SK-N-SH (cell line): ENCODE measurements at places on chromosomes 4 and X.

DNA sequence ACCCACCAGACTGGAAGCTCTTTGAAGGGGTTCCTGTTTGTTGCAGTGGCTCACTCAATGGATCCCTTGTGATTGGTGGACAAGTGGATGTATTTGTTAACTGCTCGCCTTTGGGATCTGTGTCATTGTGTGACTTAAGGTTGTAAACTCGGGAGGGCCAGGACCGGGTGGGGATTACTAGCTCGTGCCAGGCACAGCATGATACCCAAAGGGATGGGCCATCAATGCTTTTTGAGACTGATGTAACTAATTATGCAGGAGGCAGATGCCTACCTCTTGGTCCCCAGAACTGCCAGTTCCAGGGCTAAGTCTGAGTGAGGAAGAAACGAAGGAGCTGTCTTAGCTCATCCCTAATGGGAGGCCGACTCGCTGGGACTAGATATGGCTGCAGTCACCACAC, 27.7 kb downstream of the UTP14A start:
- no peak overlapping the region for H3K4me3 ChIP-seq
- peaks cover 5% of the 10 kb centered on the region for H3K36me3 ChIP-seq
- H3K27ac ChIP-seq: no peak overlapping the region
- DNase-seq: no peak

GRCh38 chr4:158605393-158605792, 66.3 kb downstream of the C4orf46 start:
- no peaks in the 10 kb centered on the region for H3K4me1 ChIP-seq
- no peak overlapping the region for H3K4me3 ChIP-seq
- no peaks in the 10 kb centered on the region for H3K36me3 ChIP-seq

DNA sequence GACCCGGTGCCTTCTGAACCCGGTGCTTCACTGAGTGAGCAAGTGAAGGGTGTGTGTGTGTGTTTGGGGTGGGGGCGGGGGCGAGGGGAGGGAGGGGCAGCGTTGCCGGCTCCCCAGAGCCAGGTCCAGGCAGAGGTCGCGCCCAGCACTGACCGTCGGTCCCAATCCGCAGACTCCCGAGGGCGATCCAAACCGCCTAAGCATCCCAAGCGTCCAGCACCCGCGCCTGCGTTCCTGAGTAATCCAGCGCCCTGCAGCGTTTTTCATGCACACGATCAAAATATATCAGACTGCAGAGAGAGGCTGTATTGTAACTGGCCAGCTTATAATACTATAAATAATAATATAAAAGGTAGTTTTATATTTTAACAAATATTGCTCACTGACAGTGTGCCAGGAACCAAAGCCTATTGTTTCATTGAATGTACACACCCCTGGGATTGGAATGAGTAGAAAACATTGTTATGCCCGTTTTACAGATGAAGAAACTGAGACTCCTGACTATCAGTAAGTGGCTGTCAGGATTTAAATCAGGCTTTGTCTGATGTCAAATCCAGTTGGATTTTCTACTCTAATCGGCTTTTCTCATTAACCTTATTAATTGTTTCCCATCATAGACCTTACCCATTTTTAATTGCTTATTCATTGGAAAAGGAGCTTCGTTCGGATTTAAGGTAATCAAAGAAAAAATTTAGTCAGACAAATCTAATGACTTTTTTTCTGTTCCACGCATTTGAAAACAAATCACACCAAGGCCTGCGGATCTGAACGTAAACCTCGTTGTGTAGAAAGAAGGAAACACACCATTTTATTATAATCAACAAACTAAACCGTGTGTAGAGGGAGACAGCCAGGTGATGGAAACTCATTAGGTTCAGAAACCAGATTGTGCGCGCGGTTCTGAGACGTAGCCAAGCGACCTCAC, 4.0 kb upstream of the NKX3-2 start:
- peak; percentile 35 for DNase-seq
- no peak overlapping the region for H3K27ac ChIP-seq
- peaks cover 5% of the 10 kb centered on the region; the same call in 1 of the 2 replicates for H3K4me1 ChIP-seq
- H3K27me3 ChIP-seq: peaks cover 43% of the 10 kb centered on the region
- no peaks in the 10 kb centered on the region for H3K36me3 ChIP-seq

- peak; percentile 34 for DNase-seq
- H3K27me3 ChIP-seq: no peaks in the 10 kb centered on the region
- no peak overlapping the region for H3K4me3 ChIP-seq
- no peaks in the 10 kb centered on the region for H3K4me1 ChIP-seq
These were observed 30.4 kb downstream of the CFAP299 start for GRCh38 chr4:80365928-80366327.

DNA sequence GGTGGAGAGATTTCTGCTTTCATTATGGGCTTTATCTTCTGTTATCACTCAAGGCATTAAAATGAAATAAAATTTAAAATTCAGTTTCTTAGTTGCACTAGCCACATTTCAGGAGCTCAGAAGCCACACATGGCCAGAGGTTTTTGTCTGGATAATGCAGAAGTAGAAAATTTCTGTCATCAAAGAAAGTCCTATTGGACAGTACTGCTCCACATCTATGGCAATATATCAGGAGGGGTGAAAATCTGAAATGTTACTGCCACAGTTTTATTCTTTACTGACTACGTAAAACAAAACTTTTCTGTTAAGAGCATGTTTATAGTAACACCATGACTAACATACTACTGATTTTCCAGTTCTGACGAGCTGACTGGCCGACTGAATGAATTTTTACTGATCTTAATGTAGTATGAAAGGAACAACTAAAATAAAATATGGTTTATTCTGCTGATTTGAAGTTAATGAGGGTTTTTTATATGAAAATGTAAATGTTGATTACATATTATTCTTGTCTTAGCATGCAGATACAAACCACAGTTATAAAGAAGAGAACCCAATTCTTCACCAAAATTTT, 264.0 kb upstream of the HAND2 start:
- peaks cover 21% of the 10 kb centered on the region; the same call in 1 of the 2 replicates for H3K4me1 ChIP-seq
- no peak for DNase-seq
- H3K27me3 ChIP-seq: no peaks in the 10 kb centered on the region
- no peaks in the 10 kb centered on the region for H3K36me3 ChIP-seq

DNA sequence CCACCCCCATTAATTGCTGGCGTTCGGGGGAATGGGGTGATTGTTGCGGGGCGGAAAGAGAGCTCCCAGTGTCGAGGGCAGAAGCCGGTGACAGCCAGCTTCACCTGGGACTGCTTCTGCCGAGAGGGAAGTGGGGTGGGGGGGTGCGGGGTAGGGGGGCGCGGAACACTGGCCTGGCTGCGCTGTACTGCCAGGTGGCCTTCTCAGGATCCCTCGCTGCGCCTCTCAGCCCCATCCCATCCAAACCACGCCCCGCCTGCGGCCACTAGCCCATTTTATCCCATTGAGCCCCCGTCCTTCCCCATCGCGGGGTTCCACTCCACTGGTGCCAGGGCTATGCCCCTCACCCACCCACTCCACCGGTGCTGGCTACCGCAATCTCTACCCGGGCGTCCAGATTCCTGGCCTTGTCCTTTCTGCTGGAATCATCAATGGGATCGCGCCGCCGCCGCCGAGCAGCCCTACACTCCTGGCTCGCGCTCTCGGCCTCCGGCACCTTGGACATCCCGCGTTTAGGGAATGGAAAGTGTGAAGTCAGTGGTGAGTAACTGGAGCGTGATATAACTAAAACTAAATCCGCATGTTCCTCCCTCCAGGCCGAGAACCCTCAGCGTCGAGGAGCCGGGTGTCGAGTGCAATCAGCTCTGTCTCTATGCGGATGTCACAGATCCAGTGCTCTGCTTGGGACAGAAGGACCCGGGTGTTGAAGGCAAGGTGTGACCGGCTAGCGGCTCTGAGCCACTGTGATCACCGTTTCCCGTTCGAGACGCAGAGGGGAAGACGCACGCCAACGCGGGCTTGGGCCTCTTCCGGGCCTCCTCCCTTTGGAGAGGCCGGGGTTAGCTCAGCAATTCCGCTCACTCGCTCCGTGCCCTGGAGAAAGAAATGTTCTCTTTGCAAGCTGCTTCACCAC, 20.5 kb downstream of the NKX3-2 start:
- H3K36me3 ChIP-seq: no peaks in the 10 kb centered on the region
- H3K27me3 ChIP-seq: peaks cover 69% of the 10 kb centered on the region
- H3K27ac ChIP-seq: no peak overlapping the region
- DNase-seq: peak; percentile 19

GRCh38 chrX:43682726-43683125, 26.6 kb downstream of the MAOA start:
- no peak overlapping the region for H3K4me3 ChIP-seq
- 0 out of 2 replicates have a peak, but pooled peaks cover 3% of the 10 kb centered on the region for H3K27me3 ChIP-seq
- H3K27ac ChIP-seq: no peak overlapping the region

DNA sequence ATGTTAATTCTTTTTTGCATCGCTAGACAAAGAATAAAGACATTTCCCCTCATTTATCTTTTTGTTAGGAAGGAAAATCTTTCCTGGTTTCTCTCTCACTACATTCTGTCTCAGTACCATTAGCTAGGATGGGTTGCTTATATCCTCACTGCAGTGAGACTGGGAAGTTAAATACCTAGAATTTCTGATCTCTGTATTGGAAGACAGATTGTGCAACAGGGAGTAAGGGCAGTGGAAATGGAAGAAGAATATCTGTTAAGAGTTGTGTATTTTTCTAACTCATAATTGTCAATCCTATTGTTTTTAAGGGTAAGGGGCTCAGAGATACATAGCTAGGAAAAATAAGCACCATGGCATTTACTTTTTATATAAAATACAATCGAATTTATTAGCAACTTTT, 19.6 kb downstream of the PTPN13 start:
- no peaks in the 10 kb centered on the region; the same call in 1 of the 2 replicates for H3K4me1 ChIP-seq
- H3K27me3 ChIP-seq: no peaks in the 10 kb centered on the region
- H3K4me3 ChIP-seq: no peak overlapping the region
- no peak overlapping the region for H3K27ac ChIP-seq

GRCh38 chr4:129808242-129808641, 712.3 kb downstream of the C4orf33 start:
- no peak overlapping the region for H3K4me3 ChIP-seq
- no peaks in the 10 kb centered on the region for H3K27me3 ChIP-seq
- no peaks in the 10 kb centered on the region for H3K4me1 ChIP-seq
- H3K36me3 ChIP-seq: no peaks in the 10 kb centered on the region

DNA sequence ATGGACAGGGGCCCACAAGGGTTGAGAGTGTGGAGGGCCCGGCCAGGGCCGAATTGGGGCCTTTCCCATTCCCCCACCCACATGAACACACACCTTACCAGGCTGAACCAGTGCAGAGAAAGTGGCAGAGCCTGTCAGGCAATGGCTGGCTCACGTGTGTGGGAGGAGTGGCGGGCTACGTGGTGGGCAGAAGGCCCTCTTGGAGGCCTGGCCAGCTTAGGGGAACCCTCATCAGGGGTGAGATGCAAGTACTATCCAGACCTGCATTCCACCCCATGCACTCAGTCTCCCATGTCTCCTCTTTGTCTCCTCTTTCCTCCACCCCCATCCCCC, 965 bp downstream of the TCEAL4 start:
- H3K27ac ChIP-seq: peak overlapping the region; percentile 58
- peak; percentile 6 for DNase-seq
- no peaks in the 10 kb centered on the region for H3K27me3 ChIP-seq

- H3K27me3 ChIP-seq: no peaks in the 10 kb centered on the region
- peaks cover 13% of the 10 kb centered on the region; the same call in 1 of the 2 replicates for H3K4me1 ChIP-seq
- no peaks in the 10 kb centered on the region for H3K36me3 ChIP-seq
- H3K4me3 ChIP-seq: no peak overlapping the region
- no peak for DNase-seq
These were observed 12.9 kb downstream of the DCK start for GRCh38 chr4:71006203-71006907.

DNA sequence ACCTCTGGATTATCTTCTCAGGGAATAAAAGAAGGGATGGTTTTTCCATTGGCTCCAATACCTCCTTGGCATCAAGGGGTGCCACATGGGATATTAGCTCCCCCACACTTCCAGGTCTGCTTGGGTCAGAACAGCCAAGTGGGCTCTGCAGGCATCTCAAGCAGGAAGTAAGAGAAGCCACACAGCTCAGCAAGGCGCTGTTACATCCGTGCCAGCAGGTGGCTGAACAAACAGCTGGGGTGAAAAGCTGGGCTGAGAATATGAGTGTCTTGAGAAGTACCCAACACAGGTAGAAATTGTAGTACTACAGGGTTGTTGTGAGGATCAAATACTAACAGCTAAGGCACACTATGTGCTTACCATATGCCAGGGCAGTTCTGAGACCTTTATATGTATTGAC, 76.7 kb upstream of the TMEM150C start:
- H3K4me1 ChIP-seq: no peaks in the 10 kb centered on the region
- peaks cover 7% of the 10 kb centered on the region for H3K36me3 ChIP-seq
- no peak for DNase-seq
- H3K27me3 ChIP-seq: no peaks in the 10 kb centered on the region
- no peak overlapping the region for H3K4me3 ChIP-seq

DNA sequence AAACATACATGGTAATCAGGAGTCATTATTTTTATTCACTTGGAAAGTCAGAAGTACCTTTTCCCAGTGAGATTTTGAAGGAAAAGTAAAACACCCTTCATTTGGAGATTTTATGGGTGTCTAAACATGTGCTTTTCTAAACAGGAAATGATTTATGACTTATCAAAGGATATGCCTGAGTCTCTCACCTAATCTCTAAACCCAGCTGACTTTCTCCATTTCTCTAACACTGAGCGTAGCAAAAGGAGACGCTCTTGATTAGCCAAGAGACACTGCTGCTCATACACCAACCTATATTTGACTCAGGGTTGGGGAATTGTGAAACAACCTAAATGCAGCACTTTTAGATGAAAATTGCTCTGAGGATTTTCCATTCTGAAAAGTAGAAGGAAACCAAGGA, 468.5 kb upstream of the FTHL17 start:
- H3K27me3 ChIP-seq: no peaks in the 10 kb centered on the region
- H3K4me3 ChIP-seq: no peak overlapping the region
- H3K27ac ChIP-seq: no peak overlapping the region
- no peaks in the 10 kb centered on the region for H3K36me3 ChIP-seq
- H3K4me1 ChIP-seq: peaks cover 2% of the 10 kb centered on the region; the same call in 1 of the 2 replicates
- no peak for DNase-seq

DNA sequence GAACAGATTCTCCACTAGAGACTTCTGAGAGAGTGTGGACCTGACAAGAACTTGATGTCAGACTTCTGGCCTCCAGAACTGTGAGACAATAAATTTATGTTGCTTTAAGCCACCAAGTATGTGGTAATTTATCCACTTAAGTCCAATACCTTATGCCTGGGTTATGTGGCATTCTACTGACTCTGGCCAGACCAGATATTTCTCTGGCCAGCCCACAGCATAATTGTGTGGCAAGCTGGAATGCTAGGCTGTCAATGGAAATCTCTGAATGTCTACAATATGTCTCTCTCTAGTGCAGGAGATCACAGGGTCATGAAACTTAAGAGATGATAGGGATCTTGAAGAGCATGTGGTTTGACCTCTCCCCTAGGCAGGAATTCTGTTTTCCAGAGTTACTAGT, 251.0 kb downstream of the ZNF674 start:
- no peak overlapping the region for H3K4me3 ChIP-seq
- no peaks in the 10 kb centered on the region for H3K36me3 ChIP-seq
- no peaks in the 10 kb centered on the region for H3K4me1 ChIP-seq
- no peak for DNase-seq
